Activated CD4-positive, alpha-beta T cell treated with anti-CD3 and anti-CD28 coated beads, Interleukin-2, amount 50 U/mL, for 4 hours (primary cell): ENCODE measurements at places on chromosomes 1 and 21.
A peak's percentile ranks its signal among the peaks of the same experiment; 100 is the strongest.

GRCh38 chr1:99327357-99327756, 63.1 kb downstream of the PLPPR4 start:
- no peak for DNase-seq

DNA sequence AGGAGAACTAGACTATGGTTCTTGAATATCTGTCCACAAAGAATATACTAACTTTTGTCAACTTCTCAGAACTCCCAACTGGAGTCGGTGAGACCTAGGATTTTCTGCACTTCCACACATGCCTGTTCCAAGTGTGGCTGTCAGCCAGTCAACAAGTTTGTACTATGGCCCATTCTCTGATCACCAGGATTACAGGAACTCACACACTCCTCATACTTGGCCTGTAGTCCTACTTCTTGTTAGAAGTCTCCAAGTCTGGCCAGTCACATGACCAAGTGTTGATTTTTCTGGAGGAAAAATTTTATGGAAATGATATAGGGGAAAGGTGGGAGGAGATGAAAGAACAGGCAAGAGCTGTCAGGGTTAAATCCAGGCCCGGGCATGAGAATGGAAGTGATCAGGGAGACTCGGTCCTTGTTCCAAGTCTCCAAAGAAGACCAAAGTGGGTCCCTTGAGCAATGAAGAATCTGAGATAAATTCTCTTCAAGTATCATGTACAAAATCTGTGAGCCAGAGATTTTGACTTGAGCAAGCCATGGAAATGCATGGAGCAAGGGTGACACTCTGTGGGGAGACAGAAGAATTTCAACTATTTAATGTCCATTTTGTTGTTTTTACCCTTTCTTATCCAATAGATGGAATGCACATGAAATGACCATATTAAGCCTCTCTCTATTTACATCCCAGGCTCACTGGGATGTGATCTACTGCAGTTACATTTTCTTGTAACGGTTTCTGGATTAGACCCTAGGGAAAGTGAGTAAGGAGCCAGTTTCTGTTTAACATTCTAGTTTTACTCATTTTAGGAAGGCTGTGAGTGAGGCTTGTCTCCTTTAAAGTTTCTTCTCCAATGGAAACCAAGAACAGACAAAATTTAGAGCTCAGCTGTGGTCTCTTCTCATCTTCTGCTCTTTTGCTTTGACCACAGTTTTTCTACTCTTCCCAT, 320.9 kb downstream of the ASTN1 start:
- DNase-seq = no peak

GRCh38 chr1:170854677-170855076, 80.7 kb upstream of the MROH9 start:
- no peak for DNase-seq

DNA sequence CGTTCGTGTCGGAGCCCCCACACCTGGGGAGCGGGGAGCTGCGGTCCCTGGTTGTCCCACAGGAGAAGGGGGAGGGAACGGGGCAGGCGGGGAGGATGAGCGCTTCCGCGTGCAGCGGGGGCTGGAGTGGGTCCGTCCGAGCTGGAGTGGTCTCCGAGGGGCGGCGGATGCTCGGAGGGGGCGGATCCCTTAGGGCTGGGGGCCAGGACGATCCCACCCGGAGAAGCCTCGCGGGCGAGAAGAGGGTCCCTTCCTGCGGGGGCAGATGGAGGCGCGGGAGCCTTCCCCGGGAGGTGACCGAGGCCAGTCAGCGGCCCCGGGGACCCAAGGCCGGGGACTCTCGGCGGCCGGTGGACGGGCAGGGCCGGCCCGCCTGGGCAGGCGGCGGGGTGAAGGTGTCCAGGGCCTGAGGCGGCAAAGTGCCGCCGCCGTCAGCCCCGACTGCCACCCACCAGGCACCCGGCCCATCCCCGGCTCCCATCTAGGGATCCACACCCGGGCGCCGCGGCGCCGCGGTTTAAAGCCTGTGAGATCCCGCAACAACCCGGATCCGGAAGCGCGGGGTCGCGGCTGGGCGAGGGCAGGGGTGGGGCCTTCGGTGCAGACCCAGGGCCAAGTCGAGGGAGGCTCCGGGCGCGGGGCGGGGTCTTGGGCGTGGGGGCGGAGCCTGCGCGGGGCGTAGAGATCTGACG, 5.3 kb upstream of the CCDC27 start:
- DNase-seq = peak; percentile 84

DNA sequence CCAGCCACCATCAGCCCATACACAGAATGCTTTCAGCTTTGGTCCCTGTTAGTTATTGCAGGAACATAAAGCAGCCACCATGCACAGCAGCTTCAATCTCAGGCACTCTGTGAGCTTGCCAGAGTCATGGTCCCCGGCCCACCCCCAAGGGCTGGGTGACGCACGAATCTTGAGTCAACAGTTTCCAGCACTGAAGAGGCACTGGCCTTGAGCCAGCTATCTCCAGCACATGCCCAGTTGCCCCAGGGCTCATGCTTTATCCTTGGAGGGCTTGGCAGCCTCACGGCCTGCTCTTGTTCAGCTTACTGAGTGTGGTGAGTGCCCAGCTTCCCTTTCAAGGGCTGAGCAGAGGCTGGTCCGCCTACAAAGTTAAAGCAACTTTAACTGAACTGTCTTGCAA, 200.7 kb upstream of the RAB4A start:
- DNase-seq = no peak

DNA sequence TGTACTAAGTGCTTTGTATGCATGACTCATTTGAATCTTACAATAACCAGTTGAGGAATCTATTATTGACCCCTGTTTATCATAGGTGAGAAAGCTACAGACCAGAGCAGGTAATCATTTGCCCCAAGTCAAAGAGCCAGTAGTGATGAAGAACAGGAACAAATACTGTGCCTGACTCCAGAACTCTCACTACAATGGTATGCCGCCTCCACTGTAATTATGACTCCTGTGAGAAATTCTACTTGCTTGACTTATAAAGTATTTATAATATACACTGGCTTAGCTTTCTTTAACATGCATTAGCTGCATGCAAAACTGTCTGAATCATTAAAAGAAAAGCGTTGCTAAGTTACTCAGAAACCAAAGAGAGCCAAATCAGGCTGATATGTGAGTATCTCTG, 92.6 kb downstream of the ZNF281 start:
- DNase-seq = no peak

GRCh38 chr1:168279253-168279652, 1.4 kb upstream of the TBX19 start:
- no peak for DNase-seq

DNA sequence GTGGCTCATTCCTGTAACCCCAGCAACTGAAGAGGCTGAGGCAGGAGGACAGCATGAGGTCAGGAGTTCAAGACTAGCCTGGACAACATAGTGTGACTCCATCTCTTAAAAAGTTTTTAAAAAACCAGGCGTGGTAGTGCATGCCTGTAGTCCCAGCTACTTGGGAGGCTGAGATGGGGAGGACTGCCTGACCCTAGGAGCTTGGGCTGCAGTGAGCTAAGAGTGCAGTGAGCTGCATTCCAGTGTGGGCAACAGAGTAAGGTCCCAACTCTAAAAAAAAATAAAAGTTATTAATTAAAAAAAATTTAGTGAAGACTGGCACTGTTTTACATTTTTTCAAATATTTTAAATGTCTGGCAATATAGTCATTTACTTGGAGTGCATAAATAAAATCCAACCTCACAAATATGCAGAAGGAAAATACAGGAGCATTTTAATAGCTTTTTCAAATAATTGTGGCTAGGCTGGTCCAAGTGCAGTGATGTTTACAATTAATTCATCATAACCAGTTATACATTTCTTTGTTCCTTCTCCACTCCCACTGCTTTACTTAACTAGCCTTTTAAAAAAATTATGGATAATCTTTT, 10.8 kb downstream of the ZBTB8OS start:
- no peak for DNase-seq

- DNase-seq = no peak
These were observed 10.2 kb upstream of the IL10 start for GRCh38 chr1:206782448-206782847.

DNA sequence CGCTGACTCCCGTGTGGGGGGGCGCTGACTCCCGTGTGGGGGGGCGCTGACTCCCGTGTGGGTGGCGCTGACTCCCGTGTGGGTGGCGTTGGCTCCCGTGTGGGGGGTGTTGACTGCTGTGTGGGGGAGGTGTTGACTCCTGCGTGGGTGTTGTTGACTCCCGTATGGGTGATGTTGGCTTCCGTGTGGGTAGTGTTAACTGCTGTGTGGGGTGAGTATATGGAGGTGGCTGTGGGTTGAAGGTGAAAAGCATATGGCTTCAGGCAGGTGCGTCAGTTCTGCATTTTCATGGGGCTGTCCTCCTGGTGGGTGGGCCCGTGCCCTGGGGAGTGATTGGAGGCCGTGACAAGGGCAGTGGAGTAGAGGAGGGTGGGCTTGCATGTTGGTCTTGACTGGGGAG, 7.9 kb downstream of the PLCH2 start:
- DNase-seq = no peak

DNA sequence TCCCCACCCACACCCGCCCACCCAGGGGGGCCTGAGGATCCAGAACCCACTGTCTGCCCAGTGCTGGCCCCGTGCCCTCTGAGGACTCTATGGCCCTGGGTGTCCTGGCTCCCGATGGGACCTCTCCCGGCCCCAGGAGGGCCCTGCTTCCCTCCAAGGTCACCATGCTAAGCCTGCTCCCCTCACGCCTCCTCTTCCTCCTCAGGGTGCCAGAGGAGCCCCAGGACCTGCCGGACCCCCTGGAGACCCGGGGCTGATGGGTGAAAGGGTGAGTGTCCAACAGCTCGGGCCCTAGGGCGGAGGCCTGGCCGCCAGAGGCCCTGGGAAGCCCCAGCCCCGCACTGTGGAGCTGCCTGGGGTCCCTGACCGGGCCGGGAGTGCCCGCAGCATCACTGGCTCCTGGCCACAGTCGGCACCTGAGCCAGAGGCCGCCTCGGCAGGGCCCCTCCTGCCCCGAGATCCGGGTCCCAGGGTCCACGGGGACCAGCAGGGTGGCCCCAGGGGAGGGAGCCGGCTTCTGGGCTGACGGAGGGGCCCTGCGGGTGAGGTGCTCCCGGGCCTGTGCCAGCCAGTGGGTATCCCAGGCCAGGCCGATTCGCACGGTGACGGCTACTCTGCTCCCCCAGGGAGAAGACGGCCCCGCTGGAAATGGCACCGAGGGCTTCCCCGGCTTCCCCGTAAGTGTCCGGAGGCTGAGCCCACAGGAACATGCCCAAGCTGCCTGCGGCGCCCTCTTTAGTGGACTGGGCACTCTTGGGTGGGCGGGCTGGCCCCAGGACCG, 16.1 kb downstream of the COL6A1 start:
- DNase-seq = no peak

DNA sequence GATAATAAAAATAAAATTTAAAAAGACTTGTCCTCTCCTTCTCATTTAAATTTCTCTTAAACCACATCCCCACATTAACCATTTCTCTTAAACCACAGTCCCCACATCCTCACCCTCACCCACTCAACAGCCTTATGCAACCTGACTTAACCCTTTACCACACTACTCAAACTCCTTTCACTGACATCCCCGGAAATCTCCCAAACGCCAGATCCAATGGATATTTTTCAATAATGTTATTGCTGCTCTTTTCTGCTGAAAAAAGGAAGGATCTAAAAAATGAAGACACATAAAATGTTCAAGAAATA, 54.2 kb upstream of the EEIG2 start:
- DNase-seq = no peak

GRCh38 chr21:40227096-40227495, 359.9 kb downstream of the PCP4 start:
- no peak for DNase-seq

GRCh38 chr1:68673771-68674170, 176.9 kb upstream of the DEPDC1 start:
- DNase-seq = no peak

DNA sequence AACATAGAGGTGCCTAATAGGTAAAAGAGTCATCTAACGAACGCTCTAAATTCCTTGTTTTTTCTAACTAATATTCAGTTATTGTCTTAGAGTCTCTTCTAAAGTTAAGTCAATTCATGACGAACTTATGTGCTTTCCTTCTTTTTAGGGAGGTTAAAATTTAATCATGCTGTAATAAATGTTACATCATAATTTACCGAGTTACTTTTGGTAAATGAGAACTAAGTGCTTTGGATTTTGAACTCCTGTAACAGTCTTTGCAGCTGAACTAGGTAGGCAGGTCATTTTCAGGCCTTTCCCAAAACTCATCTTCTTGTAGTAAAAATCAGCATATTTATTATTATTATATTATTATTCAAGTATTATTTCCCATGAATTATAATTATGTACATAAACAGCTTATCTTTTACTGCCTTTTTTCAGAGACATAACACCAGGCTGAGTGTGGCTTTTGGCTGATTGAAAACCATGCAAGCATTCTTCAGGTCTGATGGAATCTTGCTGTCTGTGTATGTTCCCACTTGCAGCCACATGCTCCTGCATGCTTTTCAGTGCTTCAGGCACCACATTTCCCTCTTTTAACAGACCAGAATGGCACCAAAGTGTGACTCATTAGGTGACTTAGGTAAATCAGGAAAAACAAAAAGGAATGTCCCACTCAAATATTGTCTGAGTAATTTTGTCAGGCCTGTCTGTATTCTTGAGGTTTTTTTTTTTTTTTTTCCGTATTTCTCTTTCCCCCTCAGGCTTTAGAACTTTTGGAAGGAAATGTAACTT, 81.0 kb upstream of the CD55 start:
- DNase-seq = no peak

GRCh38 chr1:2277741-2278488, 49.8 kb downstream of the SKI start:
- DNase-seq = no peak
